ENCODE measurements at places on chromosomes 6 and 20.

- DNase-seq: no peak
Measured at GRCh38 chr6:20468209-20468608, 66.0 kb upstream of the CDKAL1 start.

DNA sequence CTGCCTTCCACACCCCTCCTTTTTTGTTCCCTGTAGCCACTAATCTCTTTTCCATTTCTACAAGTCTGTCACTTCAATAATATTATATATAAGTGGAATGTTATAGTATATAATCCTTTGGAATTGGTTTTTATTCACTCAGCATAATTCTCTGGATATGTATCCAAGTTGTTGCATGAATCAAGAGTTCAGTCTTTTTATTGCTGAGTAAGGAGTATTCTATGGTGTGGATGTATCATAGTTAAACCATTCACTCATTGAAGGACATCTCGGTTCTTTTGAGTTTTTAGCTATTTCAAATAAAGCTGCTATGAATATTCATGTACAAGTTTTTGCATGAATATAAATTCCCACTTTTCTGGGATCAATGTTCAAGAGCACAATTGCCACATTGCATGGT, 69.5 kb upstream of the TASP1 start:
- DNase-seq: no peak

DNA sequence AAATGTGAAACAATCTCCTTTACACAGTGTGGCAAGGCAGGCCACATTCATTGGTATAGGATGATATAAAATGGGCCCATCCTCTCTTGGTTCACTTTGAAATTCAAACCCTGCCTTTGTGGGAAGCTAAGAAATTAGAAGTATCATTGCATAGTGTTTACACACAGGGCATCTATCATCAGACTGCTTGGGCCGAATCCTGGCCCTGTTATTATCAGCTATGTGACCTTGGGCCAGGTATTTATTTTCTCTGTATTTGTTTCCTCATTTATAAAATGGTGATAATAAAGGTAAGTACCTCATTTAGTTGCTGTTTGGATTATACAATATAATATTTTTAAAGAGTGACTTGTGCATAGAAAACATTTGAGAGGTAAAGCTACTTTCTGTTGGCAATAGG, 45.5 kb downstream of the PTPRK start:
- no peak for DNase-seq

- no peak for DNase-seq
Measured at GRCh38 chr20:12737900-12738299, 270.9 kb upstream of the SPTLC3 start.

GRCh38 chr20:24777746-24778145, 171.3 kb upstream of the CST7 start:
- no peak for DNase-seq
